ENCODE measurements at places on chromosomes 12 and 14. TPM values are rescaled to one million over a fixed set of nuclear protein-coding genes. Genes with fewer than 3 reads are reported as not detected.

MFAP5 gene
- total RNA-seq: 793 TPM

DNA sequence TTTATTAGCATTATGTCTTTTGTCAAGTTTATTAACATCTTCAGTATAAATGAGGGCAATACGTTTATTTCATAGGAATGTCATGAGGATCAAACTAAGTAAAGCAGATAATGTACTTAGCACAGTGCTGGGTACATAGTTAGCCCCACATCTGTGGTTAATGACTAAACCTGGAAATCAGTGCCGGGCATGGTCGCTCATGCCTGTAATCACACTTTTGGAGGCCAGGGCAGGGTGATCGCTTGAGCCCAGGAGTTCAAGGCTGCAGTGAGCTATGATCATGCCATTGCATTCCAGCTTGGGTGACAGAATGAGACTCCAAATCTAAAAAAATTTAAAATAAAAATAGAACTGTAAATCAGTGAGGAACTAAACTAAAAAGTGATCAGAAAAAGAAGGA lies 44.8 kb upstream of the GUCY2C start:
- no peak for DNase-seq

- no peak for DNase-seq
Observed at GRCh38 chr12:2408262-2408661, 355.5 kb downstream of the CACNA1C start.

DNA sequence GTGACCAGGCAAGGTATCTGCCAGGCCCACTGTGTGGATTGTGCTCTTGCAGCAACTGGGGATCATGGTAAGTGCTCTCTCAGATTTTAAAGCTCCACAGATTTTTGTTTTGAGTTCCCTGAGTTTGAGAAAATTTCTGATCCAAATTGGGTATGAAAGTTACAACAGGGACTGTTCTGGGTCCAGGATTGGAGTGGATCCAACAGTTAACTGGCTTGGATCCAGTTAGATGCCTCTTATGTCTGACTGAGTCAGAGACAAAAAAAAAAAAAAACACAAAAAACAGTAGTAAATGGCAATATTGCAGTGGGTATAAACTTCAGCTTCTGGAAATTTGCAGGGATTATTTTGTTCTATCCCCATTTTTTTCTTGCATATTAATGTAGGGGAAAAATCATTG lies 598.8 kb downstream of the C12orf50 start:
- no peak for DNase-seq

DNA sequence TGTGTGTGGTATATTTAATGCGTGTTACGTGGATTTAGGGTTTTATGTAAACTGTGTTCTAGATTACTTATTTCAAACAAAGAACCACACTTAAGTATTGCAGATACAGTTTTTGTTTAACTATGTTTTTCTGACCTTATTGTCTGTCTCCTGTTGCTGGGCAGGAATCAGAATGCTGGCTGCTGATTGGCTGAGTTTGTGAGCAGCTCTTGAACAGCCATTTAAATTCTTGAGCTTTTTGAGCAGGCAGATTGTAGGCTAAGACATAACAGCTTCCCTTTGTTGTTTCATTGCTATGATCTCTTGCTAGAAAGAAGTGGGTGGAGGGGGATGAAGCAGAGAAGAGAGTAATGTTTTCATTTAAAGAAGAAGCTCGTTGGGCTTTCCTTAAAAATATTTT lies 52.2 kb downstream of the ATF7IP start:
- no peak for DNase-seq

- no peak for DNase-seq
Observed at GRCh38 chr12:108495054-108495453, 20.0 kb upstream of the FICD start.

GRCh38 chr14:90177539-90178189 lies 78.7 kb upstream of the PSMC1 start:
- DNase-seq: no peak

GRCh38 chr12:53074999-53075370 lies 4.2 kb downstream of the SPRYD3 start:
- DNase-seq: no peak

STRAP gene
- 74.5 TPM for total RNA-seq

MSI1 gene
- 0.37 TPM for total RNA-seq

GRCh38 chr14:26281280-26281998 lies 316.4 kb downstream of the NOVA1 start:
- no peak for DNase-seq

TUNAR gene
- not detected for total RNA-seq

CEBPE gene
- total RNA-seq: 0.37 TPM

GRCh38 chr14:51180577-51180976 lies 59.5 kb upstream of the TMX1 start:
- no peak for DNase-seq

DNA sequence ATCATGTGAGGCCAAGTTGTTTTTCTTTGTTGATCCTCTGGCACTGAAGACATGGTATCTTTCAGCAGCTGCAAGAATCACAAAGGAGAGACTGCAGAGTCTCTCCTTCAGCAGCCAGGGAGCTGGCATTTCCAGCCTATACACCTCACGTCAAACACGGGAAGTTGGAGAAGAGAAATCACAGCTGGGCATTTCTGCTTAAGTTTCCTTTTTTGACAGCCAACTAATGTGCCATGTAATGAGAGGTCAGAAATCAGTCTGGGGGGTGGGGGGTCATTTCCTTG lies 28.3 kb downstream of the PHLDA1 start:
- no peak for DNase-seq

DNA sequence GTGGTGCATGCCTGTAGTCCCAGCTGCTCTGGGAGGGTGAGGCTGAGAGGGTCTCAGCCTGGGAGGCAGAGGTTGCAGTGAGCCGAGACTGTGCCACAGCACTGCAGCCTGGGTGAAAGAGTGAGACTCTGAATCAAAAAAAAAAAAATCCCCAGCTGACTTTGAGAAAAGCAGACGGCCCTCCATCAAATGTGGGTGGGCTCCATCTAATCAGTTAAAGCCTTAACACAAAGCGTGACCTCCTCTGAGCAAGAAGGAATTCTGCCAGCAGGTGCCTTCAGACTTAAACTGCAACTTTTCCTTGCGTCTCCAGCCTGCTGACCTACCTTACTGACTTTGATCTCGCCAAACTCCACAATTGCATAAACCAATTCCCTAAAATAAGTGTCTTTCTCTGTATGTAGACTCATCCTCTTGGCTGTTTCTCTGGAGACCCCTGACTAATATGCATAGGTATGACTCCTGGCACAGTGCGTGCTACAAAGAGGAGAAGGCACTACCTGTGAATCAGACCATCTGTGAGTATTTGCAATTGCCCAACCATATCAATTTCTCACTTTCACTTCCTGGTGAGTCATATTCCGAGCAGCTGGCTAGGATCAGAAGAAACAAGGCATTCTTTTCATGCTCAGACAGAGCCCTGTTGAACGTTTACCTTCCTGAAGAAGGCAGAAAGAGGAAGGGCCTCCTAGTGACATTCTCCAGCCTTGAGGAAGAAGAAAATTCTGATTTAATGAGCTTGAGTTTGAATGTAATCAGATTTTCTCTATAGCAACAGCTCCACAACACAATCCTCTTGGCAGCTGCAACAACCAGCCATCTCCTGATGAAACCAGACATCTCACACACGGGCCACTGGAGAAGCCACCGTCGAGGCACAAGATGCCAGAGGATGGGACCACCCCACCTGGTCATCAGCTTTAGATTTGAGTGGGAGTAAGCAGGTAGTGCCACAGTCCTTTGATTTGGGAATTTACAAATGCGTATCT lies 54.3 kb downstream of the CLMN start:
- no peak for DNase-seq

DNA sequence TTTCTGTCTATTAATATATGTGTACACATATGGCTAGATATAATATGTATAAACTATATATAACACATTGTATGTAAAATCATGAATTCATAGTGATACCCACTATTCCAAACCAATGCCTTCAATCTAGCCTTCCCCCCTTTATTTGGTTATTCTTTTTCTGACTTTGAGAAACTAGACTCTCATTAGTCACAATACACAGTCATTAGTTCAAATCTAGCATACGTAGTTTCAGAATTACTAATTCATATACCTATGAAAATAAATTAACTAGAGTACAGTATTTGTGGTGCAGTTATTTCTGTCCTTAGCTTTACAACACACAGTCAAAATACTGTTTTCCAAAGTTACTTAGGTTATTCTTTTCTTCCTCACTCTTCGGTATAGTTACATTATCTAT lies 268.2 kb downstream of the DPF3 start:
- DNase-seq: no peak

NUAK1 gene
- 12.7 TPM for total RNA-seq

PEX5 gene
- 83.6 TPM for total RNA-seq

SLC10A1 gene
- not detected for total RNA-seq

DNA sequence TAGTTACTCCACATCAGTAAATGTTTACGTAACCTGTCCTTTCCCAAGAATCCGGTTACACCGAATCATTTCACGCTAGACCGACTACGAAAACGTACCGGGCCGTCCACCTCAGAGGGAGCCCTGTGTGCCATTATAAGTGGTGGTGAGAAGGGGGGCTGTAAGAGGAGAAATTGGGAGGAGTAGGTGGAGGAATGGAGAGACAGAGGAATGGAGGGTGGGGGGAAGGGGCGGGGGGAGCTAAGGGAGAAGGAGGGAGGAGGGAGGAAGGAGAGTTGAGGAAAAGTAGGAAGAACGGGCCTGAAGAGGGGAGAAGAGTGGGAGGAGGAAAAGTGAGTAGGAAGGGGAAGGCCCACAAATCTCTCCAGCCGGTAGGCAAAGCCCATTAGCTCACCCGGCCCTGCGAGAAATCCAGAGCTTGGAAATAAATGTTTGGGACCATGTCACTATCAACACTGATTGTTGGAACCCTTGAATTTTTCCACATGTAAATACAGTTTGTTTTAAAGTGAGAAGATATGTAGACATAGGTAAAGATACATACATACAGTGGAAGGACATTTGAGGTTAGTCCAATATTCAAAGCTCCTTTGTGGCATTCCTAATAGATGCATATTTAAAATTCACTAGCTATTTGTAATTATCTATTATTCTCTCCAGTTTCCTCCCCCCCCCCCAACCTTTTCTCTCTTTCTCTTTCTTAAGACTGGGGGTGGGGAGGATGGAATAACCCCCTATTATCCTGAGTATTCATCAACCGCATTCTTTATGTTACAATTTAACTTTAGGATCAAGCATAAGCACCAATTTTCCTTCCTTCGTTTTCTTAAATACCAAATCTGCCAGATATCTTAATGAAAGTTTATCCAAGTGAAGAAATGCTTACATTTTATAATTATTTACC lies 2.1 kb upstream of the FOXG1 start:
- DNase-seq: no peak

DNA sequence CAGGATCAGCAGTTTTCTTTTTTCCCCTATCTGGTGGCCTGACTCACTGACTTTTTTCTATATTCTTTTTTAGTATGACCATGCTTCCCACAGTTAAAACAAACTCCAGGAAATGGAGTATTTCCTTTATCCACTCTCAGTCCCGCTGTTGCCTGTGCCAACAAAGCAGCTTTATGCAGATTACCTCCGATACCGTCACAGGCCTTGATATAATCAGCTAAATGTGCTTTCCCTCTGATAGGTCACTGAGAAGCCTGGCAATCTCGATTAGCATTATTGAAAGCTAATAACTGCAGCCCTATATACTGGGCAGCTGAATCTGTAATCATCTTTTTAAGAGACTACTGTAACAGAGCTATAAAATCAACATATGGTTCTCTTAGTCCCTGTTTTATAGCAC lies 243.6 kb downstream of the KIF21A start:
- DNase-seq: no peak

SLC39A9 gene
- 68.9 TPM for total RNA-seq

Data from omental fat pad (tissue), 4 donors.